HL-60 (cell line): ENCODE measurements at places on chromosomes 12 and 14.

- DNase-seq = no peak
These were observed 17.9 kb downstream of the DERA start for GRCh38 chr12:15928870-15929571.

GRCh38 chr12:95908573-95908972, 33.8 kb downstream of the CCDC38 start:
- no peak for DNase-seq

- no peak for DNase-seq
These were observed 305.9 kb upstream of the AMIGO2 start for GRCh38 chr12:47385653-47386052.

GRCh38 chr14:43087666-43088065, 1419.4 kb downstream of the FSCB start:
- no peak for DNase-seq

DNA sequence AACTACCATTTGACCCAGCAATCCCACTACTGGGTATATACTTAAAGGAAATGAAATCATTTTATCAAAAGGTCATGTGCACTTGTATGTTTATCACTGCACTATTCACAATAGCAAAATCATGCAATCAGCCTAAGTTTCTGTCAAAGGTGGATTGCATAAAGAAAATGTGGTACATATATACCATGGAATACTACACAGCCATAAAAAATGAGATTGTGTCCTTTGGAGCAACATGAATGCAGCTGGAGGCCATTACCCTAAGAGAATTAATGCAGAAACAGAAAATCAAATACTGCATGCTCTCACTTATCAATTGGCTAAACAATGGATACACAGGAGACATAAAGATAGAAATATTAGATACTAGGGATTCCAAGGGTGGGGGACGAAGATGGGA, 27.4 kb downstream of the MED6 start:
- DNase-seq = no peak

- no peak for DNase-seq
These were observed 146.1 kb downstream of the TGFB3 start for GRCh38 chr14:75835737-75836136.

- no peak for DNase-seq
These were observed 92.4 kb downstream of the PELI2 start for GRCh38 chr14:56210571-56210970.

- no peak for DNase-seq
These were observed 129.6 kb downstream of the EMP1 start for GRCh38 chr12:13326076-13326475.

- DNase-seq = no peak
These were observed 154.7 kb upstream of the ATXN7L3B start for GRCh38 chr12:74382983-74383382.

DNA sequence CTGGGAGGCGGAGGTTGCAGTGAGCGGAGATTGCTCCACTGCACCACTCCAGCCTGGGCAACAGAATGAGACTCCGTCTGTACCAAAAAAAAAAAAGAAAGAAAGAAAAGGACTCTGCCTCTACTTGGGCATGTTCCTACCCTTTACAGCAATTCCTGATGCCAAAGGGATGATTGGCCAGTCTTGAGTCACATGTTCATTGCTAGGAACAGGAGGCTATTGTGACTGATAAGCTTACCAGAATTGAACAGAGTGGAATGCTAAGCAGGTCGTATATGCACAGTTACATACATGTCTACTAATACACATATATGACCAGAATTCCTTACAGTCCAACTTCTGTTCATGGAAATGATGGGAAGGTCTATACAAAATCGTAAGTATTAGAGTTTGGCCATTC, 34.3 kb downstream of the KLHDC1 start:
- DNase-seq = no peak

DNA sequence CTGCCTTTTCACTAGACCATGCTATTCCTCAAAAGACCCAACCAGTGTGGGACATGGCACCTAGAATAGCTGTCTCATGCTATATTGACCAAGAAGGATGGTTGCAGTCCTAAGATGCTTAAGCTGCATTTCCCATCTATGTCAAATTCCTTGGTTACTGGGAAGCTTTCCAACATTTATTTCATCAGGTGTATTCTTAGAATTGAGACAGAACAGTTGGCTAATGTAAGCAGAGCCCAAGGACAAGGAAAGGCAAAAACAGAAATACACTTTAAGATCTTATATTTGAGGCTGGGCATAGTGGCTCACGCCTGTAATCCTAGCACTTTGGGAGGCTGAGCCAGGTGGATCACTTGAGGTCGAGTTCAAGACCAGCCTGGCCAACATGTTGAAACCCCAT, 24.7 kb downstream of the ARG2 start:
- DNase-seq = no peak

DNA sequence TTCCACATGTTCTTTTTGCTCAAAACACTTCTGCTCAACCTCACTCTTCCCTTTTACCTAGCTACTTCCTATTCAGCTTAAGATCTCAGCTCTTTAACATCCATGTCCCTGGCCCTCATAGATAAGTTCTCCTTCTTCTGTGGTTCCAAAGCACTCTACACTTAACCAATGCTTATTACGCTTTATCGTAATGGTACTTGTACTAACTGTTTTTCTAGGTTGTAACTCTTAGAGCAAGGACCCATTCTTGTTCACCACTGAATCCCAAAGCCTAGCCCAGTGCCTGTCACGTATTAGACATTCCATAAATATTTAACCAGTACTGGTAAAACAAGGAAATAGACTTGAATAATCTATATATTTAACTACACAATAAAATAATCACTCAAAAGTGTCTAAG, 5.3 kb downstream of the SLC41A2 start:
- DNase-seq = no peak

- no peak for DNase-seq
These were observed 44.9 kb downstream of the ATP2B1 start for GRCh38 chr12:89663577-89664357.

DNA sequence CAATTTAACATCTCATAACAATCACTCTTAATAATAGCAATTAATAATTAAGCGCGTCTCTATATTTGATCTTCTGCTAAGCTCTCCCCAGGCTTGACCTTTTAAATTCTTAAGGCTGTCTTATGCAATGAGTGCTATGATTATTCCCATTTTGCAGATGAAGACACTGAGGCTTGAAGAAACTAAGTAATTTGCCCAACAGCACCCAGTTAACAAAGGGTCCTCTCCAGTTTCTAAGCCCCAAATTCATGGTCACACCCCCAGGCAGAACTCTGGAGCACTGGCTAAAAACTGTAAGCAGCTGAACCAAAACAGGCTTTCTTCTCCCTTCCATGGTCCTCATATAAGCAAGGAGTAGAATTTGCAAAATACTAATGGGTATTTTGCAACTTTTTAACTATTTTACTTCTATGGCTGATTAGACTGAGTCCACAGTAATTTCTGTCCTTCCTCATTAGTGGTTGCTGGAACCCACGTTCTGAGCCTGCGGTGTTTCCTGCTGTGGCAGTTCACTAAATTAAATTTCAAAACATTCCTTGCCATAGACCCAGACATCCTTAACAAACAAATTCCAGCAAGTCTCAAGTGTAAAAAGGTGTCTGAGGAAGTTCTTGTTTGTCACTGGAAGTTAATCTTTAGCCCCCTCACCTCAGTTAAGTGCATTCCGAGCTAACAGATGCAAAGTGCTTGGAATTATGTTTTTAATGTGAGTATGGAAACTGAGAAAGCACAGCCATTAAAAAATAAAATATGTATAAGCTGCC, 76.5 kb downstream of the TMEM132D start:
- no peak for DNase-seq

DNA sequence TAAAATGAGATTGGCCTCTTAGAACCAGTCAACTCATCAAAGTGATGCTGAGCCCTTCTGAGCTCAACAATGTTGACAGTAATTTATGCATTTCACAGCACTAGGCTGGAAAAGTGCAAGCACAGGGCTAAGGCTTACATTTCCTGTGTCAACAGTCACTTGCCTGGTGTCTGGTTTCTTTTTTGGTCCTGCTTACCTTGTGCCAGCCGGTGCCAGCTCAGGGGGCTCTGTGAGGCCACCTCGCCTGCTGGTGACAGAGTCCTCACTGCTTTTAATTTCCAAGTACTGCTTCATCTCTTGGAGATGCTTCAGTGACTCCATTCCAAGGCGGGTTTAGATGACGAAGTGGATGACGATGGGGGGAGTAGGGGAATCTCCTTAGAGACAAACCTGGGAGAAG, 53.1 kb upstream of the KCNA1 start:
- no peak for DNase-seq

GRCh38 chr14:57897144-57897748, 31.4 kb upstream of the SLC35F4 start:
- no peak for DNase-seq

DNA sequence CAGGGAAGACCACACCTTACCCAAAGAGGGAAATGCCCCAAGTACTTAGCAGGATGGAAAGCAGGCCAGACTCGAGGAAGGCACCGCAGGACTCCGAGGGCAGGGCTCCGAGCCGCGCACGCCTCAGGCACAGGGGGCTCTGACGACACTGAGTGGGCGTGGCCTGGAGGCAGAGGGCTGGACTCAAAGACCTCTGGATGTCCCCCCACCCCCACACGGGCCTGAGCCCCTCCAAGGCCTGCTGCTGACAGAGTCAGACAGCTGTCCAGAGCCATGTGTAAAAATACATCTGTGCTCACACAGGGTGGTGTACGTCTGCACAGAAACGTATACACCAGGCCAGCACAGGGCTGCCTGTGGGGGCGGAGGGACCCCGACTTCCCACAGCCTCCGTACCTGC, 1.4 kb downstream of the AKT1 start:
- DNase-seq = no peak
